Effector CD4-positive, alpha-beta T cell (primary cell): ENCODE measurements at places on chromosomes 13 and 19.

DNA sequence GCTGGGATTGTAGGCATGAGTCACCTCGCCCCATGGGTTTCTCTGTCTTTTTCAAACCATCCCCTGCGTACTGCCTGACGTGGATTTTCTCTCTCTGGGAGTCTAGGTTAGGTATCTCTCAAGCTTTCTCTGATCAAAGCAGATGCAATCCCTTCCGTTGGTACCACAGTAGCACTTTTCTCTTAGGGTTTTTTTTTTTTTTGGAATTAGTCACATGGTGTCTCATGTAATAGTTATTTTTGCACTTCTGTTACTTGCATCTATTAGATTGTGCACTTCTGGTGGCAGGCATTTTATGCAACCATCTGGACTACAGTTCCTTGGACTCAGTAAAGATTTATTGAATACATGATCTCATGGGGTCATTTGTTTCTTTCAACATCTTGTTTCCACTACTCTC lies 72.1 kb downstream of the GPC6 start:
- no peak for DNase-seq

DNA sequence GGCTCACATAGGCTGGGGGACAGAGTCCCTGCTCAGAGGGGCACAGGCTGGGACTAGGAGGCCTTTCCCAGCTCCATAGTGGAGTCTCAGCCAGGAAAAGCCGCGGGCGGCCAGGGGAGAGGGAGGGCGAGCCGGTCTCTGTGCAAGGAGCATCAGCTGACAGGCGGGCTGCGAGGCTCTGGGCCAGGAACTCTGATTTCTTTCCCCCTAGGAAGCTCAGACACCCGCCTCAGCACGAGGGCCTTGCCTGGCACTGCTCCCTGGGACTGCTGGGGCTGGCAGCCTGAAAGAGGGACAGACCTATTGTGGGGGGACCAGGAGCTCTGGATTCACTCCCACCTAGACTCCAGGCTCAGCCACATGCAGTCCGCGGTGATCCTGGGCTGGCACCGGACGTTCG lies 2.2 kb upstream of the PLK5 start:
- no peak for DNase-seq

- DNase-seq = no peak
Observed at GRCh38 chr19:50341091-50341564, 12.0 kb upstream of the KCNC3 start.

- no peak for DNase-seq
Observed at GRCh38 chr13:114313061-114313860, 1.0 kb upstream of the CHAMP1 start.

GRCh38 chr13:30341815-30342570 lies 34.6 kb upstream of the KATNAL1 start:
- DNase-seq = no peak

DNA sequence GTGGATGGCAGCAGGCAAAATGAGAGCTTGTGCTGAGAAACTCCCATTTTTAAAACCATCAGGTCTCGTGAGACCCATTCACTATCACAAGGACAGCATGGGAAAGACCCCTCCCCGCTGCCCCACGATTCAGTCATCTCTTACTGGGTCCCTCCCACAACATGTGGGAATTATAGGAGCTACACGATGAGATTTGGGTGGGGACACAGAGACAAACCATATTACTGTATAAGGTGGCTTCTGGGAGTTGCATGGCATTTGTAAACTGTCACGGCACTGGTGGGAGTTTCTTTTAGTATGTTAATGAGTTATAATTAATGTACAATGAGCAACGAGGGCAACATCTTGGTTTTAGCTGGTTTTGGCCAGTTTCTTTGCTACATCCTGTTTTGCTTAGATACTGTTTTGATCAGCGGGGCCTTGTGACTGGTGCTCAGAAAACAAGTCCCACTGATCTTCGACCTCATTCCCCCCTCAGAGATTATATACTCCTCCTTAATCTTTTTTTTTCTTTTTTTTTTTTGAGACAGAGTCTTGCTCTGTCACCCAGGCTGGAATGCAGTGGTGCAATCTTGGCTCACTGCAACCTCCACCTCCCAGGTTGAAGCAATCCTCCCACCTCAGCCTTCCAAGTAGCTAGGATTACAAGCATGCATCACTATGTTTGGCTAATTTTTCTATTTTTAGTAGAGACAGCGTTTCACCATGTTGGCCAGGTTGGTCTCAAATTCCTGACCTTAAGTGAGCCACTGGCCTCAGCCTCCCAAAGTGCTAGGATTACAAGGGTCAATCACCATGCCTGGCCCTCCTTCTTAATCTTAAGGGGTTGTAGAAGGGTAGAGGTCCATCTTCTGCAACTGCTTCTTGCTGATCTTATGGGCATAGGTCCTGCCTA lies 21.3 kb upstream of the ZNF599 start:
- no peak for DNase-seq

GRCh38 chr13:66430269-66430668 lies 799.9 kb downstream of the PCDH9 start:
- DNase-seq = no peak

GRCh38 chr19:10368101-10368803 lies 12.1 kb downstream of the TYK2 start:
- DNase-seq = no peak

GRCh38 chr13:21328836-21329477 lies 130.1 kb downstream of the ZDHHC20 start:
- DNase-seq = no peak

DNA sequence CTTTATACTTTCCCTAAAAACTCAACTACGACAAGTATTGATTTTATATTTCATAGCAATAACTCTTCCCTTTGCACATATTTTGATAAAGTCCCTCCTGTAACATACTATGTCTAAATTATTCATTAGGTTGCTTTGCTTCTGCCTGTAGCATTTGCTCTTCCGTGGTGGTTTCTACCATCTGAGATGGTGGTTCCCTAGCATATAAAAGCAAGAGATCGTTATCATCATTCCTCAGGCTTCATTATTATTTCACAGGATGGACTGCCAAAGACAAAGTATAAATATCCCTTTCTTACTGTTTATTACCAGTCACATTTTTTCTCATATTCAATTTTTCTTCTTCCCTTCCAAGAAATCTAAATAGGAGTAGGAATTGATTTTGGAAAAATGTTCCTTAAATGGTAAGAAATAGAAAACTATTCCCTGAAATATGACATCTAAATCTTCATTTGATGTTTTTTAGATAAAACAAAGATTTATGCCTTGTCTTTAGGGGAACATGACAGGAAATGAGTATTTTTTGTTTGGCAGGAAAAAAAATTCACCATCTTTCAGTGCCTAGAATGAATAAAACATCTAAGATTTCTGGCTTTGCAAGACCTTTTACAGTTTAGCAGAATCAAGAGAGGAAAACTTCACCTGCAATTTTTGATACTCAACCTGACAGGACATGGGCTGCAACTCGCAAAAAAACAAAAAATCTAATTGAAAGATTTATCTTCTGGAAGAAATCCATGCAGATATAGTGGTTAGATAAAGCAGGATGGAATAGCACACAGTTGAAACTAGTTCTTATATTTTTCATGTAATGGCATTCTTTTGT lies 340.0 kb downstream of the SPRY2 start:
- DNase-seq = no peak

GRCh38 chr13:58979851-58980250 lies 1183.9 kb downstream of the DIAPH3 start:
- no peak for DNase-seq
